ENCODE measurements at places on chromosomes 2 and 18. TPM values are rescaled to one million over a fixed set of nuclear protein-coding genes. Genes with fewer than 3 reads are reported as not detected.
A peak's percentile ranks its signal among the peaks of the same experiment; 100 is the strongest.

GRCh38 chr2:127397568-127398238, 9.9 kb upstream of the MAP3K2 start:
- DNase-seq = no peak

DNA sequence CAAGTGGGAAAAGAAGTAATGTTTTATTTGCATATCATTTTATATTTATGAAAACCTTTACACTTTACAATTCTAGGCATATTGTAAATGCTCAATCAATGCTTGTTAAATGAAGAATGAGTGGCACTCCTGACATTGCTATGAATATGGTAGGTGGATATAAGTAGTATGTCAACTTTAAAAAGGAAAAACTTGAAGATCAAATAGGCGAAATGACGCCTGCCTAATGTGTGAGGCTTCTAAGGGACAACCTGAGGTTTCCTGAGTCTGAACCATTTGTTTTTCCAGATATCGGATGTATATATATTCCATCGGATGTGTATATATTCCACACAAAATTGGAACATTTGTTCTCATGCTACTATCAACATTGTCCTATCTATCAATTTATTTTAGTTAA, 1.4 kb downstream of the STAT4 start:
- no peak for DNase-seq

DNA sequence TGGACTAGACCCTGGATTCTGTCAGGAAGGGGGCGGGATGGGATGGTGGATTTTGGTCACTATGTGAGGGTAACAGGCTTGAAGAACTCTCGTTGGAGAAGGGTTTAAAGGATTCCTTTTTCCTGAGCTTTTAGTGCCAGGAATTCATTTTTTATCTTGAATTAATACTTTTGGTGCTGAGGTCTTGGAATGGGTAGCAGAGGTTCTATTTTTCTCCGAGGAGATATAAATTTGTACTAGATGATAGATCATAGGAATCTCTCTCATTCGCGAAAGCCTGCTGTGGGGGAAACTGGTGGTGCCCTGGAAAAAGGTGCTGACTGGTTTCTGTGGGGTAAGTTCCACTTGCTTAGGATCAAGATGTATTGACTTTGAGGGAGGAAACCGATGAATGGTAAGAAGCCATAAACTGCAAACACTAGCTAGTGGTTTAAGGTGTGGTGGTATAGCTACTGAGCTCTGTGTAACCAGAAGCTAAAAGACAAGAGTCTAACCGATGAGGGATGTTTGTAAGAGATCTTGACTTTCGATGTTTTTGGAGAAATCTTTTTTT, 706 bp downstream of the AGPS start:
- no peak for DNase-seq

GRCh38 chr2:241937297-241937696, 67.8 kb downstream of the RTP5 start:
- no peak for DNase-seq

- DNase-seq = no peak
Measured at GRCh38 chr18:10399465-10399864, 55.0 kb upstream of the APCDD1 start.

DNA sequence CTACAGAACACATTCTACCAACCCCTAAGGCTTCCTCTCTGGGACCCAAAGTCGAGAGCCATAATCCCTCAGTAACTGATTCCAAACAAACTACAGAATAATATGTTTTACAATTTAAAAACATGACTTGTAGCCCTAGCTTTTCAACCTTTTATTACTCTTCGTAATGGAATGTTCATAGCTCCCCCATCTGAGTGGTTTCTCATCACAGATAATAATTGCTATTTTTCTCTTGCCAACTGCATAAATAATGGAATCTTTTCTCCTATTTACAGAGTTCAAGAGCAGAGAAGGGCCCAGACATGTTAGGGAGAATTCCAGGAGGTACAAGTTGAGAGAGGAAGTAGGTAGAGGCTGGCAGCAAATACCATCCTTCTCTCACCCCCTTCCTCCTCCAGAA, 59.9 kb upstream of the CERS6 start:
- DNase-seq = no peak

DNA sequence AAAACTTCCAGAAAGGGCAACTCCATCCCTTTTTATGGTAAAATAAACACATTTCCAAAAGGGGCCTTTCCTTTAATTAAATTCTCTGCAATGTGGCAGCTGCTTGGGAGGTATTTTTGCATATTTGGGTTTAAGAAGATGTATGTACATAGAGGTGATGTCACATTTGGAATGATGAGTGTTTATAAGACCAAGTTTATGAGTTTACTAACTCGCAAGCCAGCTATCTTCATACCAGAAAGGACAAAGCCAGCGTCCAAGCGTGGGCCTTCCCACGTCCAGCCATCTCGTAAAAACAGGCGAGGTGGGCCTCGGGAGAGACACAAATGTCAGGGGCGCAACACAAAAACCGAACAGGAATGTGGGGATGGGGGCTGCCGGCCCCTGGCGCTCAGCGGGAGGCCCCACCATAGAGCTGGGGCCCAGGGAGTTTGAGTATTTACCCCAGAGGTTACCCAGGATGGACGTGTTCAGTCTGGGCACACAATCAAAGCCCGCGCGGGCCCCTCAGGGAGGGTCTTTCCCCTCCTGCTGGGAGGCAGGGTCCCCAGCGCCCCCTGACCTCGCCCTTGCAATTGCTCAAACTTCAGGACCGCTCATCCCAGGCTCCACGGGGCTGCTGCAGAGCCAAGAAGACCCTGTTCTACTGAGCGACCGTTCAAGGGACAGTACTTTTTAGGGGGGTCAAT, 137.3 kb downstream of the TWIST2 start:
- DNase-seq = no peak

- no peak for DNase-seq
Measured at GRCh38 chr2:217954469-217954868, 48.3 kb downstream of the TNS1 start.

DNA sequence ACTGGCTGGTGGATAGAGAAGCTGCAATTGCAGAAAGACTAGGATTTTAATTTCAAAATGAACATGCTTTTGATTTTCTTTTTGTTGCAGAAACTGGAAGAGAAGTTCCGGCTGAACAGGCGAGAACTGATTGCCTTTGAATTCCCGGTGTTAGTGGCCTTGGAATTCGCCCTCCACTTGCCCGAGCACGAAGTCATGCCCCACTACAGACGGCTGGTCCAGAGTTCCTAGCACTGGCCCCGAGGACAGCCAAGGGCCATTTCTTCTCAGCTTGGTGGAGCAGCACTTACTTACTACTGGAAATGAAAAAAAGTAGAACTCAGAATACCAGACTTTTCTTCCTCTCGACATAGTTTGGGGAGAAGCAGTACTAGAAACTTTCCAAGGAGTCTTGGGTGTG, 121.9 kb downstream of the CABLES1 start:
- no peak for DNase-seq

DNA sequence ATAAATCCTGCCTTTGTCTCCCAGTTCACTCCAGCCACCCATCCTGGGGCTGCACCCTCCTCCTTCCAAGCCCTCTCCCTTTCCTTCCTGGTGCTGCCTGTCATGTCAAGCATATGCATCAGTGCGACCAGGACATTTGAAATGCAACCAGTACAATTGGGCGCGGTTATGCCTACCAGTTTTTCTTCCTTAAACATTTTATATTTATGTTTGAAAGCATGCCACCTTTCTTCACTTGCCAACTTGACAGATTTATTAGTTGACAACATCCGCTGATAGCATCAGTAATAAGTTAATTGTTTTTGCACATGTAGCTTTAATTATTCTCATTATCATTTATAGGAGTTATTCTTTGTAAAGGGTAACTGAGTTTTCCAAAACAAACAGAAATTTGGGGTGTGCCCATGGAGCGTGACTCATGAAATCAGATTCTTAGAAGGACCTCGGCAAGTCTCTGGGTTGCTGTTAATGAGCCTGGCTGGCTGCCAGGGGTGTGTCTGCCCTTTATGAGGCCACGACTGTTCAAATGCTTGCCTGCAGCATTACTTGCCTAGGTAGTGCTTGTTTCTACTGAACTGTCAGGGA, 32.8 kb upstream of the IL1B start:
- peak; percentile 99 for DNase-seq

- no peak for DNase-seq
Measured at GRCh38 chr18:72867746-72868584, at the start of gene NETO1. NETO1 (minus strand) TSS chr18:72867987; CDS start chr18:72867291, 696 bp downstream.

GRCh38 chr2:132448771-132449170, 32.2 kb downstream of the GPR39 start:
- no peak for DNase-seq

GRCh38 chr18:79924814-79925731, 26.4 kb downstream of the SLC66A2 start:
- no peak for DNase-seq

DNA sequence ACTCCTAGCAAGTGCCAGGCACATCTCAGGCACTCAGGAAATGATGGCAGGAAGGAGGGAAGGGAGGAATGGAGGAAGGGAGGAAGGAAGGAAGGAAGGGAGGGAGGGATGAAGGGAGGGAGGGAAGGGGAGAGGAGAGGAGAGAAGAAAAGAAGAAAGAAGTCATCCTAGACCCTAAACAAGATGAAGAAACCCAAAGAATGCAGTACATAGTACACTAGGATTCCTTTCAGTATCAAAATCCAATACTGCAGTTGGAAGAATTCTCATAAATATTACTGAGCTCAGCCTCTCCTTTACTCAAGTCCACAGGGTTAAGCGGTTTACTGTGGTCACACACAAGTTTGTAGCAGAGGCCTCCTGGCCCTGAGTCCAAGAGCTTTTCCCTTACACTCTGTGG, 155.7 kb upstream of the ETAA1 start:
- DNase-seq = no peak

GRCh38 chr2:172438741-172439508, 11.5 kb downstream of the ITGA6 start:
- no peak for DNase-seq

DNA sequence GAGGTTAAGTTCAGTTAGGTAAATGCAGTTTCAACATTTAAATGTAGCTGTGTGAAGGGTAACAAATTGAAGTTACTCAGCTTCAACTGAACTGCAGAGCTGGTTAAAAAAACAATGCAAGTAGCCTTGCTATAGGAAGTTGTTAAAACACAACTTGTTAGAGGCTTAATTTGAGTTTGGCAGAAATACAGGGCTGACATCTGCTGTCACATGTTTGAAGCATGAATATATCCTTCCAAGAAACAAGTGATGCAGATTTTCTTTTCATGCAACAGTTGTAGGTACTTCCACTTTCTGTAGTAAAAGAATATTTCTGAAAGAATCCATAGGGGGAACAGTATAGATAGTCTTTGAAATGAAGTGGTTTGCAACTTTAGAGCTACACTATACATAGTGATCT, 208.7 kb upstream of the RASGRP3 start:
- DNase-seq = no peak

DNA sequence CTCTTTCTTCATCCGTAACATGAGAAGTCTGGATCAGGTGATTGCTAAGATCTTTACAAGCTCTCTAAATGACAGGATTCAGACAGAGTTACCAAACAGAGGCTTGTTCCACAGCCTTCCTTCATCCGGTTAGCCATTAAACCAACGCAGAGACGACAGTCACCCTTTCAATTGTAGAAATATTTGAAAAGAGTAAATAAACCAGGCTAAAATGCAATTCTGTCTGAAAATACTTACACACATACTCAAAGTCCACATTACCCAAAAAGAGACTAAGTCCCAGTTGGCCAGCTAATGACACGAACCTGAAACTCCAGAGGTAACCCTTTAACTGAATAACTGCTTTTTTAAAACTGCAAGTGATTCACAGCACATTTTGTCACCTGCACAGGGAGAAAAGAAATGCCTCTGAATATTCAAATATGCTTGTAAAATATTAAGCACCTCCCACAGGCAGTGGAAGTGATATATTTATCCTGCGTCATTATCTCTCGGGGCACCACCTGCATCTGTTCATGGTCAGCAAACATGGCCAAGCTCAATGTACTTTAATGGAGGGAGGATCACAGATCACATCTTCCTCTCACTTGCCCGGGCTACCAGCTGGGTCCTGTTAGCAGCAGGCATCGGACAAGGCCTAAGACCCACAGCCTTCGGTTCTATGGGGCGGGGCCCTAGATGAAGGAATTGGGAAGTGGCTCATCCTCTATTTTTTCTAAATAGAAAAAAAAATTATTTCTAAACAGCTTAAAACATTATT, 38.8 kb upstream of the DNER start:
- no peak for DNase-seq

DNA sequence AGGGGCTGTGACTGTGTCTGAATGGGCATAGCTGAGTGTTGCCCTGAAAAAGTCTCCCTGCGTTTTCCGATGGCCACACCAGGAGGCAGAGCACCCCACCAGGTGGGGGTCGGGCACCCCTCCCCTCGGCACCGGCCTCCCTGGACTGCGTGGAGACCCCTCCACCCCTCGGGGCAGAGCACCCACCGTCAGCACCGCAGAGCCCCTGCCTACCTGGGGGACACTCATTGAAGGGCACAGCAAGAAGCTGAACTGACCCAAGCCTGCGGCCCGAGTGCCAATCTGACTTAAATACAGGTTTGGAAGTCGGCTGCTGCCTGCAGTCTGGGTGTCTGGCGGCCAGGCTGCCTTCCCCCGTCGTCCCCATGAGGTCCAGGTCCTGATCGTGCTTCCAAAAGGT, 69.9 kb downstream of the KCNG2 start:
- DNase-seq = no peak

DNA sequence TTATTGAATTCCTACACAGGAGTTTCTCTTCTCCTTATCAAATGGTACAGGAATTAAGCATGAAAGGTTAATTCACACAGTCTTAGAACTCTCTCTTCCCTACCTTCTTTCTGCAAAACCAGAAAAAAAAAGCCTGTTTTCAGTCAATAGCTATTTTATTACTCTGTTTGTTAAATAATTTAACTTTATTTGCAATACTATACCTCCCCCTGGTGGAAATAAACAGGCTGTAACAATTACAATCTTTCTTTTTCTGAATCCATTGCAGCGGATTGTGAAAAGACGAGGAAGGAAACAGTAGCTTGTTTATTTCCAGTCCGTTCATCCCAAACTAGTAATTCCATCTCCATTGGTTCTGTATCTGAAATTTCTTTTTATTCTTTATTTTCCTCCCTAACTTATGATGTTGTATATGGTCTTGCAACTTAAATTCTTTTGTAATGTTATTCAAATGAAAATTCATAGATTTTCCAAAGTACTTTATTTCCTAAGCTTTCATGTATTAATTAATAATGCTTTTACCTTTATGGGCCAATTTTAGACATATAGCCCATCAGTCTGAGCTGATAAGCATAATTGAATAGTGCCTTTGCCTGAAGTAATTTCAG, 165.2 kb downstream of the SH3BP4 start:
- DNase-seq = no peak

GRCh38 chr2:67974559-67975430, 88.0 kb downstream of the C1D start:
- DNase-seq = no peak

Gene LYPD6B
- 30.8 TPM for polyA plus RNA-seq

Gene CHST9
- polyA plus RNA-seq = 0.03 TPM

Gene AKAIN1
- not detected for polyA plus RNA-seq

Gene ESPNL
- 0.16 TPM for polyA plus RNA-seq

Gene ABCB11
- polyA plus RNA-seq = 0.03 TPM

Gene RNF144A
- polyA plus RNA-seq = 1.1 TPM

Gene CCL20
- polyA plus RNA-seq = 0.70 TPM

Gene ZBTB7C
- 0.58 TPM for polyA plus RNA-seq

Gene PCARE
- polyA plus RNA-seq = not detected

Gene DPP10
- not detected for polyA plus RNA-seq
